DMS153 (cell line): ENCODE measurements at places on chromosomes 1 and 21.

DNA sequence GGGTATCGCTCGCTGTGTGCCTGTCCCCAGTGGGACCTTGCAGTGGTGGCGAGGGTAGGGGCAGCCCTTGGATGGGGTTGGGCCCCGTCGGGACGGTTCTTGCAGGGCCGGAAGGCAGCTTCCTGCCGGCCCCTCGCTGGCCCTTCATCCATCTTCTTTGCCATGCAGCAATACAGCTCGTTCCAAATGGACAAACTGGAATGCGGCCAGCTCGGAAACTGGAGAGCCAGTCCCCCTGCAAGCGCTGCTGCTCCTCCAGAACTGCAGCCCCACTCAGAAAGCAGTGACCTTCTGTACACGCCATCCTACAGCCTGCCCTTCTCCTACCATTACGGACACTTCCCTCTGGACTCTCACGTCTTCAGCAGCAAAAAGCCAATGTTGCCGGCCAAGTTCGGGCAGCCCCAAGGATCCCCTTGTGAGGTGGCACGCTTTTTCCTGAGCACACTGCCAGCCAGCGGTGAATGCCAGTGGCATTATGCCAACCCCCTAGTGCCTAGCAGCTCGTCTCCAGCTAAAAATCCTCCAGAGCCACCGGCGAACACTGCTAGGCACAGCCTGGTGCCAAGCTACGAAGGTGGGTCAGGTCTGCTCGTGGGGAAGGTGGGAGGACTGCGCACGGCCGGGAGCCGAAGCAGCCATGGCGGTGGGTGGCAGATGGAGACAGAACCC lies 45.8 kb downstream of the SIM2 start:
- peak; percentile 41 for DNase-seq

GRCh38 chr1:90391126-90391525 lies 326.0 kb downstream of the BARHL2 start:
- no peak for DNase-seq

DNA sequence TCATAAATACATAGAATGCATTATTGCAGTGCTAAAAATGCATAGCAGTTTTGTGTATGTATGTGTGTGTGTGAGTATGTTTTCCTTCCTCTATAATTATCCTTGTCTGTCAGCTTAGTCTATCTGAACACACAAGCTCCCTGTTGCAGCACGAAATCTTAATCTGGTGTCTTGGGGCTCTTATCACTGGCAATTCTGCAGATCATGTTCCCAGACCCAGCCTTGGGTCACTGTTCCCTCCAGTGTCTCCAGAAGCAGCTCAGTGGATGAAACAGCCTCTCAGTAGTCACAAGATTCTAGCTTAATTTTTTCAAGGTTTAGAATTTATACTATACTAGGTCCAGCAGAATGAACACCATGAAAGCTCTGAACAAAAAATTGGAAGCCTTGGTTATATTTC lies 777.9 kb downstream of the MRPL39 start:
- DNase-seq, result no peak

GRCh38 chr1:9022773-9023172 lies 3.5 kb downstream of the SLC2A7 start:
- no peak for DNase-seq

DNA sequence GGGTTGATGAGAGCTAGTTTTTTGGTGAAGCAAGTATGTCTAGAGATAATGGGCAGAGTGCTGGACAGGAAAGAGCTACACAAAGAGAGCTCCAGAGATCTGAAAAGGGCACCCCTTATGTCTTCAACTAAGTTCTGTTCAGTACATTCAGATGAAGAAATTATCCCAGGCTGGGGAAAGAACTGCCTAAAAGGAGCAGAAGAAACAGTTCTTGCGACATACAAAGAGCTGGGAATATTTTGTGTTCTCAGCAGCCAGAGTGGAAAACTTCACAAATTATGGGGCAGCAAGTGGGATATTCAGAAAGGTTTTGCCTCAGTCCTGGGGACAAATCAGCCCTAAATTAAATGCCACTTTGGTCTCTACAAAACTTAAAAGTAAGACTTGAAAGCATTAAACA lies 17.4 kb upstream of the CCN1 start:
- DNase-seq, result no peak

- DNase-seq, result no peak
These were observed 7.4 kb downstream of the LURAP1 start for GRCh38 chr1:46210561-46210960.

DNA sequence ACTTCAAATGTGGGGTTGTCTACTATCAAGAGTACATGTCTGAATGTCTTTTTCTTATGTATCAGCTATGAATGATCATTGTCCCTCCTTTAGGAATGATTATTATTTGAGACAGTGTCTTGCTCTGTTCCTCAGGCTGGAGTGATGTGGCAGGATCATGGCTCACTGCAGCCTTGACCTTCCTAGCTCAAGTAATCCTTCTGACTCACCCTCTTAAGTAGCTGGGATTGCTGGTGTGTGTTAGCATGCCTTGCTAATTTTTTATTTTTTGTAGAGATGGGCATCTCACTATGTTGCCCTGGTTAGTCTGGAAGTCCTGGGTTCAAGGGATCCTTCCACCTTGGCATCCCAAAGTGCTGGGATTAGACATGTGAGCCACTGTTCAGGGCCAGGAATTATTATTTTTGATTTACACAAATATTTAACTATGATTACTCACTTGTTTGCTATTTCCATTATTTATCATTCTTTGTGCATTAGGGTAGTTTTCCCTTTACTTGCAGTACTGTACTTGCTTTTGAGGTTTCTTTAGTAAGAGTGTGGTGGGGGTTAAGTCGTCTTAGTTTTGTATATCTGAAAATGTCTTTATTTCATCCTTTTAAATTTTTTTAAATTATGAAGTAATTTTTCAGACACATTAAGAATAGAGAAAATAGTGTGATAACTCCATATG lies 12.8 kb downstream of the S100A7 start:
- DNase-seq, result no peak
